ENCODE measurements at places on chromosomes 7 and 10.

- DNase-seq: no peak
Measured at GRCh38 chr10:32205670-32206069, 141.3 kb downstream of the EPC1 start.

DNA sequence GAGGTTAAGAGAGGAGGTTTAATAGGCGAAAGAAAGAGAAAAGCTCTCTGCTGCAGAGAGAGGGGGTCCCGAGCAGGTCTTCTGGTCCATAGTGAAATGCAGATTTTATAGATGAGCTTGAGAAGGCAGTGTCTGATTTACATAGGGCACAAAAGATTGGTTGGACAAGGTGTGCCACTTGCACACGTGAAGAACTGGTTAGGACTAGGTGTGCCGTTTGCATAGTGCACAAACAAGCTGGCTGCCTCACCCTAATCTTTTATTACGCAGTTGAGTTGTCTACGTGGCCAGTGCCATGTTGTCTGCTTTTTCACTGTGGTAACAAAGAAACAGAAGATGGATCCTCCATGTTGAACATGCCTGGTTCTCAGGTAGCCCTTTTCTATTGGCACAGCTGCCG is 82.6 kb downstream of the AMPH start:
- DNase-seq: no peak

GRCh38 chr10:69541463-69541862 is 31.8 kb downstream of the NEUROG3 start:
- DNase-seq: no peak

- no peak for DNase-seq
Measured at GRCh38 chr7:95684037-95684436, 87.7 kb upstream of the PDK4 start.
